IPS-NIHi11 (cell line): ENCODE measurements at places on chromosomes 13 and 19.

GRCh38 chr13:31046711-31047279 is 114.3 kb downstream of the TEX26 start:
- no peak for DNase-seq

- DNase-seq: no peak
Observed at GRCh38 chr19:15225760-15226159, 6.5 kb downstream of the EPHX3 start.

- DNase-seq: no peak
Observed at GRCh38 chr19:16589917-16590316, 17.7 kb upstream of the SLC35E1 start.

DNA sequence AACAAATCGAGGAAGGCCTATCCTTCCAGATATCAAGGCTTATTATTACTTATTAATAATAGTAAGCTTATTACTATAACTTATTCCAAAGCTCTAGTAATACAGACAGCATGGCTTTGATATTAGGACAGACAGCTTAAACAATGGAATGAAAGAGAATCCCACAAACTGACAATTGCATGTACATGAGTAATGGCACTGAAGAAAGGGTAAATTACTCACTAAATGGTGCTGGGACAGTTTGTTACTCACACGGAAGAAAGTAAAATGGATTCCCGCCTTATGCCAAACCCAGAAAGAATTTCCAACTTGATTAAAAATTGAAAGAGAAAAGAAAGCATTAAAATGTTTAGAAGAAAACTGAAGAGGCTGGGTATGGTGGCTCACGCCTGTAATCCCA is 60.3 kb downstream of the MIPEP start:
- no peak for DNase-seq

DNA sequence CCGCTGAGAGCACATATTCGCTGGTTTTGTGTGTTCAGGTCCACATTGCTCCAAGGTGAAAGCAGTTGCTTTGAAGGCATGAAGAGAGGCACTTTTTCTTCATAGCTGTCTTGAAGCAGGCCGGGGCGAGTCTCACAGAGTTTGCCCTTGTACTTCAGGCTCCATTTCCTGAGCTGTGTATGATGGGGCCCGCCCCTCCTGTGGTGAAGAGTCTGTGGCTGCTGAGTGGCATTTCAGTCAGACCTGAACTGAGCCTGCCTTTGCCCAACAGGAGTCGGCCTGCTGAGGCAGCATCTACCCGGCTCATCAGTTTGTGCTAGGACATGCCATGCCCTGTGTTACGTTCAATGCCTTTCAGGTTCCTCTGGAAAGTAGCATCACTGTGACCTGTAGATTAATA is 44.4 kb upstream of the C1QTNF9 start:
- no peak for DNase-seq

DNA sequence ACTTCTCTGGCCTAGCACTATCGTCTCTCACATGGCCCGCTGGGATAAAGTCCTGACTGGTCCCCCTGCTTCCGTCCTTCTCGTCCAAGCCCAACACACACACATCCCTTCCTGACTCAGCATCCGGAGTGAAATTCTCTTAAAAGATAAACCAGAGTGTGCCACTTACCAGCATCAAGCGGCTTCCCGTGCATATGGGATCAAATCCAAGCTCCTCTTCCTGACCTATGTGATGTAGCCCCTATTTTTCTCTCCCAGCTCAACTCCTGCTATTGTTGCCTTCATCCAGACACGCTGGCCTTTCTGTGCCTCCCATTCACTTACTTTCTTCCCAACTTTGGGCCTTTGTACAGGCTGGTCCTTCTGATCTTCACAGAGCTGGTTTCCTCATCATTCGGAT is 530.4 kb downstream of the DIAPH3 start:
- DNase-seq: no peak

DNA sequence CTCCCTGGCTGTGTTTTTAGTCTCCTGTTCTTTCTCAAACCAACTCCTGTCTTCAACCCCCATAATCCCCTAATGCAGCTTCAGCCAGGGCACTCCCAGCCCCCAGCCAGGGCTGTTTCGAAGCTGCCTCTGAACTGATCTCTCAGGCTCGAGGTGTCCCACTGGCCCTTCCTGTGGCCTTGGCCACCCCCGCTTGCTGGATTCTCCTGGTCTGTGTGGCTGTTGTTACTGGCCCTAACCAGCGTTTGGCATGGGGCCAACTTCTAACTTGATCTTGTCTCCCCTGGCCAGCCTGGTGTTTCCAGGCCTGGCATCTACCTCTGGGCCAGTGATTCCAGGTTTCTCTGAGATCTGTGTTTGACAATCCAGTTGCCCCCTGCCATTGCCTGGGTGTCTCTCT is 11.0 kb downstream of the XAB2 start:
- no peak for DNase-seq

DNA sequence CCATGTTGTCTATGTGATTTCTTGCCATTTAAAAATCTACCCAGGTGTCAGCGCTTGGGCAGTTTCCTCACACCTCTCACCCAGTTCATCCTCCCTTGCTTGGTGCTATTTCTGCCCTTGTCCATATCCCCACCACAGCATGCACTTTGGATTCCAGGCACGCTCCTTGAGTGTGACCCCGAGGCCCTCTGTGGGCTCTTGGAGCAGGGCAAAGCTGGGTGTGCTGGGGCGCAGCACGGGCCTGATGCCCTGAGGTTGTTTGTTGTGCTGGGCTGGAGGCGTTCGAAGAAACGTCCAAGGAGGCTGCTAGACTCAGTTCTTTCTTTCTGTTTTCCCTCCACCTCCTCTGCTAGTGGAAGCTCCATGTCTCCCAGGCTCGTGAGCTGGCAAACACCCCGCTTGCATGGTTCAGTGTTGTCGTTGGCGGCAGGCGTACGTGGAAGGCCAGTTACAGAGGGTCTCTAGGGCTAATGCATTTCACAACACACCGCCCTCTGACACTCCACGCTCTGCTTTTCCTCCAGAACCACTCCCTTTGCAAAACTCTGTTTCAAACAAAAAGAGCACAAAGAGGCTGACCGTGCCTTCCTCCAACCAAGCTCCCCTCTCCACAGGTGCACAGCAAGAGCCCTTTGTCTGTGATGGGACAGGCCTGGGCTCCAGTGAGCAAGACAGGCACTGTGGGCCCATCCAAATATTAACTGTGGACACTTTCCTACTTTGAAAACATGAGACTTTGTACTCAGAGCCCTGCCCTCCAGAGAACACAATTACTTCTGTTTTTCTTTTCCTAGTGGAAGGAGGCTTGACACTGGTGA is 117.7 kb upstream of the GJB6 start:
- DNase-seq: peak; percentile 31

DNA sequence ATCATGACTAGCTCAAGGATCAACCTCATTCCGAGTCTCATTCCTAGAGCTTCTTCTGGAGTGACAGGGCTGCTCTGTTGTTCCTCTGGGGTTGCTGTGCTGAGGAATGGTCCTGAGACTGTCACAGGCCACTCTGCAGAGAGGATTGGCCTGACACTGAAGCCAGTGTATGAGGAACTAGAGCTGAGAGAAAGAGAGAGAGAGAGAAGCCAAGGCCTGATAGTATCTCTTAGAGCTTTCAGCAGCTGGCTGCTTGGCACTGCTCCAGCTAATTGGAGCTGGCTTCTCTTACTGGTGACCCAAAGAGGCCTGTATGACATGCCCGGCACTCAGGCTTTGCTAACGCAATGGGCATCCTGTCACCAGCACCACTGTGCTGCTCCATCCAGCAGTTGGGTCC is 73.4 kb upstream of the FLT1 start:
- no peak for DNase-seq

DNA sequence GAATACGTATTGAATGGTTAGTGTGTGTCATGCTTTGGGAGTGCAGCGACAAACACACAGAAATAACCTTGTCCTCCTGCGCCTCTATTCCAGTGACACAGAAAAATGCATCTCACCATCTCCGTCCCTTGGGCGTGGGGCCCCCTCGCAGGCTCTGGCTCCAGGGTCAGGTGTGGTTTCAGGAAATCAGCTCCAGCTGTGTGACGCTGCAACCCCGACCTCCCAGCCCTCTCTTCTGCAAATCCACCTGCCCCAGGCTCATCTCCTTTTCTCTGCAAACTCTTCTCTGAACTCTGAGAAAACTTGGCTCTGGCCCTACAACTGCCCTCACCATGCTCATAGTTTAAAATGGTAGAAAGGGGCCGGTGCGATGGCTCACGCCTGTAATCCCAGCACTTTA is 51.3 kb upstream of the ZNF536 start:
- DNase-seq: no peak

- DNase-seq: no peak
Observed at GRCh38 chr13:111403266-111403665, 82.8 kb downstream of the TEX29 start.

GRCh38 chr13:49643035-49643646 is 14.8 kb downstream of the ARL11 start:
- no peak for DNase-seq

- no peak for DNase-seq
Observed at GRCh38 chr13:48125794-48126228, 30.9 kb upstream of the MED4 start.

GRCh38 chr19:35118268-35119020 is 2.8 kb downstream of the FXYD3 start:
- no peak for DNase-seq

GRCh38 chr13:44934724-44935123 is 54.5 kb downstream of the NUFIP1 start:
- no peak for DNase-seq

GRCh38 chr19:31096935-31097545 is 252.2 kb downstream of the TSHZ3 start:
- no peak for DNase-seq

DNA sequence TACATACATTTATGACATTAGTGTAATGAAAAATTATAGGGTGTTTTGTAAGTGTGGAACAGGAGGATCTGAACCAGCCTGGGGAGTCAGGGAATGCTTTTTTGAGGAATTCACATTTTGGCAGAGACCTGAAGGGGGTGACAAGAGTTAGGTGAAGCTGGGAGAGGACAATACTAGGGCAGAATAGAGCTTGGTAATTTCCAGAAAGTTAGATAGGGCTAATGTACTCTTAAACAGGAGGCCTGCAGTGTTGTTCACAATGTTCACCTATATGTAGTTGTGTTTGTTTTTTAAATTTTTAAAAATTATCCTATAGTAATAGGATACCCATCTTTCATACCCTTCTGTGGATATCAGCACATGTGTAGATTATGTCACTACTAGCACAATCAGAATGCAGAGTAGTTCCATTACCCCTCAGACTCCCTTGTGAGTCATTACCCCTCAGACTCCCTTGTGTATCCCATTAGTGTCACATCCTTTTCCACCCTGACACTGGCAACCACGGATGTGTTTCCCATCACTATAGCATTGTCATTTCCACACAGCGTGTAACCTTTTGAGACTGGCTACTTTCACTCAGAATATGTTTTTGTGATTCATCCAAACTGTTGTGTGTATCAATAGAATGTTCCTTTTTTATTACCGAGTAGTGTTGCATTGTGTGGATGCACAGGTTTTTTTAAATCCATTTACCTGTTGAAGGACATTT is 43.1 kb downstream of the PCCA start:
- peak; percentile 15 for DNase-seq

- no peak for DNase-seq
Observed at GRCh38 chr19:29886586-29886985, 55.5 kb upstream of the URI1 start.

DNA sequence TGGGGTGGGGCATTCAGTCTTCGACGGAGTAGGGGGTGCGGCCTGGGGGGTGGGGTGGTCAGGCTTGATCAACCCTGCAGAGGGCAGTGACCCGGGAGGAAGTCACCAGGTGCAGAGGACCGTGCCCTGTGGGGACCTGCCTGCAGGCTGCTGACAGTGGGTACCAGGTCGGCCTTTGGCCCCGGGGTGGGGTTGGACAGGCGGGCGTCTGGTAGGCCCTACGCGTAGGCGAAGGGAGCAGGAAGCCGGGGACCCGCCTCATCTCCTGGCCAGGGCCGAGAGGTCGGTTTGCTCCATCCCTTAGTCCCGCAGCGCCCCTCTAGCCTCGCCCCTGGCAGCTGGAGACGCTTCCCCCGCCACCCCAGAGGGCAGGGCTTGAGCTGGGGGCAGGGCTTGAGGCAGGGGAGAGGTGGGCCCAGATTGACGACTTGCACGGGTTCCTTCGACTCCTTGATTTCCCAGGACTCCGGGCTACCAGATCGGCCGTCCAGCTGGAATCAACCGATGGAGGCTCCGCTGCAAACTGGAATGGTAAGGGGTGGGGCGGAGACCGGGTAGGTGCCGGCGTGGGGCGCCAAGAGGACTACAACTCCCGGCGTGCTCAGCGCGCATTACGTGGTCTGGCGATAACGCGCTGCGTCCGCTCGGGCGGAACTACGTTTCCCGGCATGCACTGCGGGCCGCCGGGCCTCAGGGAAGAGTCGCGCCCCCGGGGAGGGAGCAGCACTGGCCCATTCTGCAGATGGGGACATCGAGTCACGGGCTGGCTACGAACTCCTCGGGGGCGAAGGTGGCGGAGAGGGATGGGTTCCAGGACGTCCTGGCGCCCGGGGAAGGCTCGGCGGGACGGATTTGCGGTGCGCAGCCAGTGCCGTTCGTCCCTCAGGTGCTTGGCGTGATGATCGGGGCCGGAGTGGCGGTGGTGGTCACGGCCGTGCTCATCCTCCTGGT is at the start of gene PNPLA6:
Gene PNPLA6, plus strand, starts transcription at position 671 of the 951 bp plus-strand sequence. Its CDS starts 72 bp downstream, at position 743.
- DNase-seq: peak; percentile 96

DNA sequence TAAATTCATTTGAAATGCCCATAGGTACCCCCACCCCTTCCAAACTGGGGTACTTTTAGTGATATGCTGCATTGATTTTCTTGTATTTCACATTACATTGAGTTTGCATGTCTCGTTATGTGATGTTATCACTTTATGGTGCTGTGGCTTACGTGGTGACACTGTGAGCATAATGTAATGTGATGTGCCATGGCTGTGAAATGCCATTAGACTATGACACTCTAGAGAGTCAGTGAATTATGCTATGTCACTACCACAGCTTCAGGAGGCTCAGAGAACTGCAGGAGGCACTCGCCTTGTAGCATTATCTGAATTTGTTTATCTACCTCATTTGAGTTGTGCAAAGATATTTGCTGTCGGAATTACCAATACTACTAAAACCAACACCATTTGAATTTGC is 590.1 kb upstream of the SLC10A2 start:
- no peak for DNase-seq

GRCh38 chr13:106373989-106374572 is 161.4 kb downstream of the EFNB2 start:
- DNase-seq: no peak

DNA sequence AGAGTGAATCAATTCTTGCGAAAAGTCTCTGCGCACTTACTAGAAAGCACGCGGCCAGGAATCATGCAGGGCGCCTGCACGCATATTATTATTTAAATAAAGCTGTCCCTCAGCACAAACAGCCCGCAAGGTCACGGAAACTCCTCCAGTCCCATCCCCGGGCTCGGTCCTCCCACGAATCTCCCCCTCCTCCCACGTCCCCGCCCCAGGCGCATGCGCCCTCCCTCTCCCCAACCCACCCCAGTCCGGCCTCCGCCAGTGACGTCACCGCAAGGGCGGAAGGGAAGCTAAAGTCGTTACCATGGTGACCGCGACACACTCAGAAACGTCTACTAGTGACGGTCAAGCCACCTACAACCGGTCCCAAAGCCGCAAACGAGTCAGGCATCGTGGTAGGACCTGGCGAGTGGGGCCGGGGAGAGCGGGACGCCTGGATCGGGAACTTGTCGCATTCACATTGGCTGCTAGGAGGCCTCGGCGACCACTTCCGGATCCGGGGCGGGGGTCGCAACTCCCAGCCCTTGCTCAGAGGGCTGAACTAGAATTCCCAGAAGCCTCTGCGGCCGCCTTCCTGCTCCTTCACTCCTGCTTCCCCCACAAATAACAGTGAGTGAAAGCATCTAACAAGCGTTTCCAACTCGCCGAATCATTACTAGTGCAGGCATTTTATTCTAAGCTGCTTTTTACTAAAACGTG is at the start of gene ZSCAN5A:
Gene ZSCAN5A, minus strand, starts transcription at position 459 of the 696 bp plus-strand sequence. CDS start 89,793 bp downstream, outside the sequence.
- peak; percentile 94 for DNase-seq
